ENCODE measurements at places on chromosomes 1 and 21.

DNA sequence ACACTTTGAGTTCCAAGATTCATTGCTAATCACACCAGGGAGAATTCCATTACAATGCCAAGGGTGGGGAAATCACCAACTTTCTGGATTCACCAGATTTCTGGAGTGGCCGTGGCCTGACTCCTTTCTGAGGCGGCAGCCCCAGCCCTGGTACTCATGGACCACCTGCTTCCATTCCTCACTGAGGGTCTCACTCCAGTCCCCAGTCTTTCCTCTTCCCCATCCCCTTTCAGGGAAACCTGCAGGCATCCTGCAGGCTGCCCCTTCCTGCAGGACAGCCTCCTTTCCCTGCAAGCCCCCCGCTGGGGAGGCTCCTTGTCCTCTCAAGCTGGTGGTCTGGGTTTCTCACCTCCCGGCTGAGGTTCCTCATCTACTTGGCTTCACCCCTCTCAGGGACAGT lies 12.7 kb upstream of the CDK18 start:
- no peak for DNase-seq

DNA sequence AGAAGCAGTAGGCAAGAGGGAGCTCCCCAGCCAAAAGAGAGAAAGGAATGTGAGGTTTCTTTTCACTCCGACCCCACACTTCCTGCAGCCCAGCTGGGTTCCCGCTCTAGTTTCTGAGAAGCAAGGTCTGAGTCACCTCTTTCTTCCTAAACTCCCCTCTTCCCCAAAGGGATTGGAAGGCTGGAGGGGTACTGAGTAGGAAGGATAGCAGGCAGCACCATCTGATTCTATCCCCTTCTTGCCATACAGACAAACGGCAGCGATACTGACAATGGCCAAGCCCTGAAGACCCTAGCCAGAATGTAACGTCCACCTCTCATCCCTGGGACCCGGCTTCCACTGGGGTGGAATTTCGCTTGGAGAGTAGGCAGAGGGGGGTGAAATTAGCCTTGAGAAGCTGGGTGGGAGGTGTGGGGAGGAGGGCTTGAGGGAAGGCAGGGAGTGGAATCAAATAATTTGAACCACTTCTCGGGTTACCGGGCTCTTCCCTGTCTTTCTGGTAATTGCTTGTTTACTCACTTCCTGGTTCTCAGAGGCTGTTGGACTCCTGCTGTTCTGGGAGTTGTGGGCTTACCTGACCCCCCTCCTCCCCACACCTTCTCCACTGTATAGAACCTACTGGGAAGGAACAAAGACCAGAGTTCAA lies 13.2 kb downstream of the IER5 start:
- DNase-seq = no peak

GRCh38 chr1:109783436-109783835 lies 19.7 kb upstream of the EPS8L3 start:
- DNase-seq = peak; percentile 67

GRCh38 chr1:67441739-67442281 lies 11.6 kb upstream of the SERBP1 start:
- DNase-seq = no peak

DNA sequence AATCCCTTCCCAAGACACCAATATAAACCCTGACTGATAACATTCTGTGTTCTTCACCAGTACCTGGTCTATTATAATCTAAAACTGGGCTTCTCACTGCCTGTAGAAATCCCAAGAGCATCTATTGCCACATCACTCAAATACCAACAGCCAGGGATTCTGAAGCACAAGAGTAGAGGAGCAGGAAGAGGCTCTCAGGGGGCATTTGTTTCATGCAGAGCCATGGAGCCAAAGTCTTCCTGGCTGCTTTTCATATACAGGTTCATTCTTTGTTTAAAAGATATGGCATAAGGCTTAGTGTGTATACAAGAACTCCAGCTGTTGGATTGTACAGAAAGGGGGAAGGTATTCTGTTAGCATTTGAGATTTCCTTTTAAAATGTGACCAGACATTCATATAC lies 38.2 kb upstream of the USH2A start:
- DNase-seq = no peak

GRCh38 chr1:111921948-111922347 lies 67.5 kb downstream of the KCND3 start:
- no peak for DNase-seq

- no peak for DNase-seq
These were observed 80.5 kb upstream of the TTC39A start for GRCh38 chr1:51410568-51411460.

- no peak for DNase-seq
These were observed 11.9 kb downstream of the AHCYL1 start for GRCh38 chr1:109996476-109996875.

- no peak for DNase-seq
These were observed 490.5 kb upstream of the CHRM3 start for GRCh38 chr1:238895911-238896310.

GRCh38 chr1:243294723-243295121 lies 38.9 kb downstream of the SDCCAG8 start:
- DNase-seq = no peak

DNA sequence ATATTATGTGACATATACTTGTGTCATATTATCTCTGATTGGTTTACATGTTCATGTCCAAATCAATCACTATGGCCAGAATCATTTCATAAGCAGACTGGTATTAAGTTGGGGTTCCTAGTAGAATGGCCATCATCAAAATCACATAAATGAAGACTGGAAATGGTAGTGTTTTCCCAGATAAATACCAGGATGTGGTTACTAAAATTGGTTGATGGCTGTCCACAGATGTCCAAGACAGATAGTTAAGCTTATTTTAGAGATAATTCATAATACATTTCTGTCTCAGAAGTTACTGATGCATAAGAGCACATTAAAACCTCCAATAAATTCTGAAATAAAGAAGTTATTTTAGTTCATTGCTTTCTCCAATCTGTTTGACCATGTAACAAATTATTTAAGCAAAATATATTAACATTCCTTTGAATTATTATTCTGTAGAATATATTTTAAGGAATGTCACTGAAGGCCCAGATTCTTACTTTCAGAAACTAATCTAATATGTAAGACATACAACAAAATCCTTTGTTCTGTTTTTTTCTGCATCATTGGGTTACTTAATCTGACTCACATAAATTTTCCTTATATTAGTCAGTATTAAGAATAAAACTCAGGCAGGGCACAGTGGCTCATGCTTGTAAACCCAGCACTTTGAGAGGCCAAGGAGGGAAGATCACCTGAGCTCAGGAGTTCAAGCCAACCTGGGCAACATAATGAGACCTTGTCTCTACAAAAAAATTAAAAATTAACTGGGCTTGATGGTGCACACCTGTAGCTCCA lies 483.9 kb downstream of the PTPRC start:
- DNase-seq = no peak

DNA sequence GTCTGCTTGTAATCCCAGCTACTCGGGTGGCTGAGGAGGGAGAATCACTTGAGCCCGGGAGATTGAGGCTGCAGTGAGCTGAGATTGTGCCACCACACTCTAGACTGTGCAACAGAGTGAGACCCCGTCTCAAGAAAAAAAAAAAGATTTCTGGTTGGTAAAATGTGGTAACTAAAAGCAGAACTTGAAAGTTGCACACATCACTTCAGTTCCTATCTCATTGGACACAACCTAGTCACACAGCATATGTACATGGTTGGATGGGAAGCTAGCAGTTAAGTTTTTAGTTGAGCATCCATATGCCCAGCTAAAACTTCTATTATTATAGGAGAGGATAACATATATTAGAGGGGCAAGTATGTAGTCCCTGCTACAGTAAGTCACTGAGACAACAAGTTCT lies 22.1 kb downstream of the BCAS2 start:
- DNase-seq = no peak

- no peak for DNase-seq
These were observed 226.5 kb upstream of the CAMK1G start for GRCh38 chr1:209356976-209357377.

GRCh38 chr1:59156526-59157199 lies 140.2 kb upstream of the FGGY start:
- no peak for DNase-seq

GRCh38 chr1:44616284-44616990 lies 57.8 kb downstream of the TMEM53 start:
- DNase-seq = no peak

DNA sequence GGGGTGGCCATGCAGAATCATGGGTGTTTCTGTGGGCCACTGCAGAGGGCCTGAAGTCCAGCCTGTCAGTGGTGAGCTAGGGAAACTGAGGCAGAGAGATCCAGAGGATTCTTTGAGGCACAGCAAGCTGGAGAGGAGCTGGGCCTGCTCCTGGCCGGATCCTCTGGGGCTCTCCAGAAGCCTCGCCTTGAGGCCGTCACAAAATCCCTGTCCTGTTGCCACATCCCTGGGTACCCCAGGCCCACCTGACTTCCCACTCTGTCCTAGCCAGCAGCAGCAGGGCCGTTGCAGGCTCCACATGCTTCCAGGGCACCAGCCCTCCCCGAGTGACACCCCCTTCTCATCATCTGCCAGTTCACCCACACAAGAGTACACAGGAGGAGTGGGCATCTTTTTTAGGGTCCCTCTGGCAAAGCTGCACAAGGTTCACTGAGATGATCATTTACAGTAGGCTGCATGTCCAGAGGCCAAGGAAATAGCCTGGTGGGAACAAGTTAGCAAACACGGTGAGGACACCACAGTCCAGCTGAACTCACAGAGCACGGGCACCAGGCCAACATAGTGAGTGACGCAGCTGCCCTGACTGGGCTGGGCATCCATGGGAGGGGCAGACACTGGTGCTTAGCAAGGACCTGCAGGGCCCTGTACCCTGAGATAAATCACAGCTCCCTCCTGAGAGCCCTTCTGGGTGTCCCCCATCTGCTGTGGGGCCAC lies 25.1 kb upstream of the TSPEAR start:
- no peak for DNase-seq

DNA sequence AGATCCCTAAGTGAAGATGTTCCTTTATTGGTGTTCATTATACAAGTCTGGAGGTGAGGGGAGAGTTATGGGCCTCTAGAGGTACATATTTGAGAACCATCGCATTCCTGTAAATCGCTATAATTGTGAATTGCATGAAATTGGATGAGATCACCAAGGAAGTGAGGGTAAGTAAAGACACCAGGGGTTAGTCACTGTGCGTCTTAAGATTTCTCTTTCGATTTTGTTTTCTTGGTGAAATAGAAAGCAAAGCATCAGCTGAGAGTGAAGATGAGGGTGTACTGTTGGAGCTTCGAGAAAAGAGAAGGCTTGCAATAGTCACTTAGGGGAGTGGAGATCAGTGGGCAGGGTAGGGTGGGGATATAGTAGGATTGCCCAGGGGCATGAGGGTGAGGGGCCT lies 82.1 kb downstream of the RAVER2 start:
- no peak for DNase-seq

- DNase-seq = no peak
These were observed 87.4 kb downstream of the ROR1 start for GRCh38 chr1:63861052-63861691.

DNA sequence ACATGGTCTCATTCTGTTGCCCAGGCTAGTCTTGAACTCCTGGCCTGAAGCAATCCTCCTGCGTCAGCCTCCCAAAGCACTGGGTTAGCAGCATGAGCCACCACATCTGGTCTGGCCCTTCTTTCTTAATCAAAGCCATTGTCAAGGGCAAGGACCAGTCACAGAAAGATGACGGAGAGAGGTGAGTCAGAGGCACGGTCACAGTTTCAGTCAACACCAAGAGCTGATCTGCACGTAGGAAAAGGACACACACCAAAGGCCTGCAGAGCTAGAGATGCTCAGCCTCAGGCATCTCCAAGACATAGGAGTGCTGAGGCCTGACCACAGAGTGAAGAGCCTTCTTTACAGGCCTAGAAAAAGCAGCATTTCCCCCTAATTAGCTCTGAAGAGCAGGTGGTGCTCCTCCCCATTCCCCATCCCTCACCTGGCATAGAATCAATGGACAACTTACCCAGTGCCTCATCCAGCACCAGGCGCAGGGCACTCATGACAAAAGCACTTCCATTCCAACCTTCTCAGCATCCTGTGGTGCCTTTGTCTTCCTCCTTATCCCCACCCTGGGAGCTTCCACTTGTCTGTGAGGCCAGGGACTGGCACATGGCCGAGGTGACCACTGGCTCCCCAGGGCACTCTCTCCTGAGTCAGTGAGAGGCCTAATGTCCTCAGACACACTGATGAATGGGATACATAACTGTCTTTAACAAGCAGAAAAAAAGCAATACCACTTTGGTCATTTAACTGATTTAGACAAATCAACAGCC lies 139.8 kb downstream of the AJAP1 start:
- no peak for DNase-seq

GRCh38 chr1:14794906-14795305 lies 196.4 kb downstream of the KAZN start:
- DNase-seq = no peak

DNA sequence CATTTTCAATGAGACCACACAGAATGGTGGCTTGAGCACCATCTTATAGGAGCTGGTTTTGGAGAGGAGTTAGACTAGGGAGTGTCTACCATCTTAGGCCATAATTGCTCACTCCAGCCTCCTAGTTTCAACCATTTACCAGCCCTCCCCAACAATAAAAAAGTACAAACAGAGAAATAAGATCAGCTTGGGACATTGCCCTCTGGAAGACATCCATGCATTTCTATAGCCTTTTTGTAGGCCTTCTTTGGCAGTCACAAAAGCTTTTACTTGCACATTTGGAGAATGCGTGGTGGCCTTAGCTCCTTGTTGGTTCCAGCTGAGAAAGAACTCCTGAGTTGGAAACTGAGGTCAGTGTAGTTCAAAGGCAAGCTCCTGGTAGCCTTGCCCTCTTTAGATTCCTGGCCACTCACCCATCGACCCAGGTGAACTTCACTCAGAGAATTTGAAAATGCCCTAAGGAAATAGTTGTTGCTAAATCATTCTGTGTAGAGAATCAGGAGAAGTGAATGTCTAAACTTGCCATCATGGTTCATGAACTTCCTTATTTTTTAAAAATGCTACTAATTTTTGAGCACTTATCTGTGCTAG lies 301.7 kb upstream of the PROX1 start:
- no peak for DNase-seq

GRCh38 chr1:12532405-12533315 lies 85.3 kb downstream of the DHRS3 start:
- no peak for DNase-seq

GRCh38 chr1:116940814-116941599 lies 31.3 kb downstream of the PTGFRN start:
- DNase-seq = no peak

- DNase-seq = no peak
These were observed 13.3 kb downstream of the PTCH2 start for GRCh38 chr1:44829506-44830384.

- no peak for DNase-seq
These were observed 7.5 kb downstream of the MINDY1 start for GRCh38 chr1:150999051-150999674.

- DNase-seq = no peak
These were observed 5.9 kb upstream of the NUF2 start for GRCh38 chr1:163315773-163316374.

GRCh38 chr1:168892931-168893330 lies 163.9 kb upstream of the DPT start:
- DNase-seq = no peak
